Astrocyte of the spinal cord (primary cell): ENCODE measurements at places on chromosomes 4 and X.

- DNase-seq, result peak; percentile 69
Observed at GRCh38 chr4:23932901-23933308, 43.1 kb upstream of the PPARGC1A start.

- DNase-seq, result no peak
Observed at GRCh38 chrX:147550217-147550616, 361.5 kb upstream of the FMR1 start.

DNA sequence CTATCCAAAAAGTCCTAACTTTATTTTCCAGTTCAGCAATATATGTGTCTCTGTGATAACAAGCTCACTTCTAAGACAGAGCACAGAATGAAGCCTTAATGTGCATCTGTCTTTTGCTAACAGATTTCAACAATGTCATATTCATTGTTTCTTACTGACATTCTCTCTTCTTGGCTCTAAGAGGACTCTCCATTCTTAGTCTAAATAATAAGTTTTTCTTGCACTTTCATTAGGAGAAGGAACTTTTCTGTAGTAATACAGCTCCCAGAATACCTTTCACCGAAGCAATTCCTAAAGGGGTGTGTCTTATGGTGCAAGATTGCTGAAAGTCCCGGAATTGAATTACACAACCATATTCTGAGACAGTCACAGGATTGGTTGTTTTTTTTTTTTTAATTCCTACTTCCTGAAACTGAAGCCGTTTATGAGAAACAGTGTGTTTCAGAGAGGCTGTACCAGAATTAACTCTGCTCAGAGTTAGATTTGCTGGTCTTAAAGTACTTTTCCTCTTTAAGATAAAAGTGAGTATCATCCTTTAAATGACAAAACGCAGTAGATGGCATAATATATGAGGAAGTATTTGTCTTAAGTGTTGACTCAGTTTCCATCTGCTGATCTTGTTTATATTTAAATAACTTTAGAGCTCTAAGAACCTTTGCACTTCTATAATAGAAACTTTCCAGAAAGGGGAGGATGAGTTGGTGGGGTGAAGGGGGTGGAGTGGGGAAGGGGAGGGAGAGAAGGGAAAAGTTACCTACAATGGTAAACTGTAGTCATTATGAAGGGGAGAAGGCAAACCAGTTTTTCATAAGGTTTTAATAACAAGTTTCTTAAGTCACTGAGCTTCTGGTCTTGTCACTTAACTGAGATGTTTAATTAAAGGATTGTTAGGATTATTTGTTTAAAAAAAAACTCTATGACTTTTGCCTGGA lies at the start of gene ALPK1:
TSS of gene ALPK1 (plus strand) at position 421 of the 932 bp plus-strand sequence.
- peak; percentile 86 for DNase-seq

GRCh38 chr4:127776620-127777019 lies 5.5 kb upstream of the HSPA4L start:
- no peak for DNase-seq

- DNase-seq, result peak; percentile 41
Observed at GRCh38 chr4:121822796-121823504, 733 bp downstream of the CCNA2 start.

- DNase-seq, result no peak
Observed at GRCh38 chr4:96639932-96640331, 800.0 kb downstream of the PDHA2 start.

DNA sequence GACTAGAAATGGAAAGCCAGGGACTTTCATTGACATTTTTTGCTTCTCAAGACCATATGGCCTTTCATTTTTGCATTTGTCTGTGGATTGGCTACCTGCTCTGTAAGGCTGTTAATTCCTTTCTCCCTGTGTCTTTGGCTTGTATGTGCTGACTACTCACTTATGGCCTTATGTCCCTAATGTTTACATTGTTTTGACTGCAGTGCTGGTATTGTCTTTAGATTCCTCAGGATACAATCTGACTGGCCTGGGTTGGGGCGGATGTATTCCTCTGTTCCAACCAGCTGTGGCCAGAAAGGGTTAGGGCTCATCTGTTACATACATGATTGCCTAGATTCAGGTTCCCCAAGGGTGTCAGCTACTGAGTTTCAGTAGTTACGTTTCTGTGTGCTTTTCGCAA lies 108.1 kb downstream of the RAPGEF2 start:
- DNase-seq, result no peak

DNA sequence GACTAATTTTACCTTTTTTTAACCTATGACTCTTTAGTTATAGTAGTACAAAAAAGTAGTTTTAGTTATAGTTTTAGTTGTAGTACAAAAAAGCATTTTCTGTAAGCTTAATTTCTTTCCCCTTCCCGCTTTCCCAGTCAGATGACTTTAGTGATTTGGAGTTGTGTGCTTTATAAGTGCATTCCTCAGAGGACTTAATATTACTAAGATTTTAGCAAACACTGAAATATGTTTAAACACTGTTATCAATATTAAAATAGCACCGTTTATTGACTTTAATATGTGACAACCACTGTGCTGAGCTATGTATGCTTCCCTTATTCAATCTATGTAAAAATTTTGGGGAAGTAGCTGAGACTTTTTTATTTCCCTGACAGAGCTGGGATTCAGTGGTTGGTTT lies 22.8 kb downstream of the GUF1 start:
- DNase-seq, result no peak

- no peak for DNase-seq
Observed at GRCh38 chr4:118361192-118361591, 8.4 kb upstream of the PRSS12 start.

DNA sequence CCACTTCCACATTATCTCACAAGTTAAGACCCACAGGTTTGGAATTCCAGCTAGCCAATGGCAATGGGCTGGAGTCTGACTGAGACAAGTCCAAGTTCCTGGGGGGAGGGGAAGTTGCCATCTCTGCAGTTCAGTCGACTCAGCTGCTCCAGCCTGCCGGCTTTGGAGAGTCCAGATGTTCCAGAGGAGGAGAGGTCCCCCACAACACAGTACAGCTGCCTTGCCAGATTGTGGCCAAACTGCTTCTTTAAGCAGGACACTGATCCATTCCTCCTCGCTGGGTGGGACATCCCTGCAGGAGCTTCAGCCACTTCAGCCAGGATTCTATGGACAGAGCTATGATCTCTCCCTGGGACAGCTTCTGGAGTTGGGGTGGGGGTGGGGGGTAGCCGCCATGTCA lies 199.2 kb downstream of the EDA start:
- DNase-seq, result no peak

- DNase-seq, result no peak
Observed at GRCh38 chr4:169644802-169645201, 24.4 kb downstream of the CLCN3 start.

DNA sequence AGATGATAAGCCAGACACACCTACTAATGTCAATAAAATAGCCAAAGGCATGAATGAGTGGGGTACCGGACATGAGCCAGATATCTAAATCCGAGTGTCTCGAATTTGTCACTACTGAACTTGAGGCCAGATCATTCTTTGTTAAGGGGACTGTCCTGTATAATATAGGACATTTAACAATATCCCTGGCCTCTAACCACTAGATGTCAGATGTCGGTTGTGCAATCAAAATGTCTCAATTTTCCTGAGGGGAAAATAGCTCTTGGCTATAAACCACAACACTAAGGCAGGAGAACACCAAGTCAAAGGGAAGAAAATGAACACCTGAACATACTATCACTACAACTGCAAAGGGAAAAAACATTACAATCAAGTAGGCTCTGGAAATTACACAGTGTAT lies 154.5 kb downstream of the GPM6A start:
- DNase-seq, result no peak

- no peak for DNase-seq
Observed at GRCh38 chrX:134679644-134680043, 21.4 kb upstream of the PLAC1 start.
